ENCODE measurements at places on chromosomes 12 and 14.

DNA sequence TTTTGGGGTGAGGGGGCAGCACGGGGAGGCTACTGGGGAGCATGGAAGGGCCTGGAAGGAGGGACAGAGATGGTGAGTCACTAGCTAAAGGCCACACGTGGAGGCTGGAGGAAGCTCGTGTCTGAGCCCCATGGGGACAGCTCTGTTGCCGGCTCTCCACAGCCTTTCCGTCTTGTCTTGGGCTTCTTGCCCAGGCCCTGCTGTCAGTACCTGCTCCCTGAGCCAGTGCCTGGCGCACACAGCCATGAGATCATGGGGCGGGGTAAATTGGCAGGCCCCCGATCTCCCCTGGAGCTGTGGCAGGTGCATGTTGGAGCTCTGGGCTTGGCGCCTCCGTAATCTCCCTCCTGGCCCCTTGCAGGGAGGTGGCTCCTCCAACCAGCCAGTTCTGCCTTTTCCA, 16.1 kb upstream of the KRT80 start:
- no peak for DNase-seq

DNA sequence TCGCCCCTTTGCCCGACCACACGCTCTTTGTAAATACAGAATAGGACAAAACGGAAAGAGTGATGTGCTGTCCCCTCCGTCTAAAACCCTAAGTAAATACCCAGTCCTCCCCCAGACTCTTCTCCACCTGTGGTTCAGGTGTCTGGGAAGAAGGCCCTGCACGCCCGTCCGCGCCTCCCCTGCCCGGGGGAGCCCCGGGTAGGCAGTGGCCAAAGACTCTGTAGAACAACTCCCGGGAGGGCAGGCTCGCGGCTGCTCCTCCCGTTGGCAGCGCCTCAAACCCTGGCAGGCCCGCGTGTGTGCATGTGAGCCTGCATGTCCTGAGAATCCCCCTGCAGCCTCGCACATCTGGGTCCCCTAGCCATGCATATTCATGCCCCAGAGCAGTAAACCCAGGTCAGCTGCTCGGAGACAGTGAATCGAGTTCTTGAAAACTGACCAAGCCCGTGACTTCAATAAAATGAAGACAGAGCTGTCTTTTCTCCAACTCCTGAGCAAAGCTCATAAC, 165.8 kb downstream of the MON2 start:
- DNase-seq: peak; percentile 76

DNA sequence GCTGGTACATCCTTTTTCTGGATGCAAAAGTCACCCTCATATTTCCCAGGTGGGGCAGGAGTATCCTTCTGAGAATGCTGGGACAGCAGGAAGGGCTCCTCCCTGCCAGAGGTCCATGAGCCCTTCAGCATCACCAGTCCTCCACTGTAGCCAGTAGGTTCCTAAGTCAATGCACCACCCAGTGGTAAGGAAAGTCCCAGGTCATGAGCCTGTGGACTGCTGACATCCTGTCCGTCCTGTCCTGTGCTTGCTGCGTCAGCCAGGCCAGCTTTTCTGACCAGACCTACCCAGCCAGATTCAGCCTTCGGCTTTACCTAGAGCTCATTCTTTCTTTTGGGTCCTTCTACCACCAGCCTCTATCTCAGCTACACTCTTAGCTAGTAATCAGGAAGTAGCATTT, 23.0 kb upstream of the ACTN1 start:
- no peak for DNase-seq

DNA sequence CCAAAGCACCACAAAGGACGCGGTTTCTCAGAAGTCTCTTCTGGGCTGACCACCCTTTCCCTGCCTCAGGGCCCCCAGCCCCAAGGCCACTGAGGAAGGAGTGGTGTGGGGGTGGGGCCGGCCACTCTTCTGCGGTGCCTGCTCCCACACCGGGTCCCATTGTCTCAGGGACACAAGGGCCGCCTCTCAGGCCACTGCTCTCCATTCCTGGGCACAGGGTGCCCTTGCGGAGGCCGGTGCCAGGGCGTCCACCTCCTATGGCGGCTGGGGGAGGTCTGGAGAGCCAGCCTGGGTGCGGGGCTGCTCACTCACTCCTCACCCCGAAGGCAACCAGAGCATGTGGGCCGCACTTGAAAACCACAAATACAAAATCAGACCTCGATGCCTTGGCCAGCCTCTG, 44.1 kb downstream of the PRIMA1 start:
- DNase-seq: no peak

DNA sequence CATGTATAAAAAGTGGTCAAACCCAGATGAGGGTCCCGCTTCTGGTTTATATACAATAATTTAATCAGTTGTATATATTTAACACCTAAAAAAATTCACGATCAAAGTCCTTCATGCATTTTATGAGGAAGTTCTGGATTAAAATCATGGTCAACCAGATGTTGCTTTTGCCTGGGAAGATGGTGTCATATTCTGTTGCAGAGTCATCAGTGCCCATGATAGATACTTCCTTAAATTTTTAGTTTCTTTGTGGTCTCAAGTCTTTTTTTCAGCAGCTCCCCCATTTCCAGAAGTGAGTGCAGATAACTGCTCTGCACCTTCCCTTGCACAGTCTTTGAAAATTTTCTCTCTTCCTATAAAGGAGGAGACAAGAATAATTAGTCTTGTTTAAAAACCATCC, 16.1 kb downstream of the ERP29 start:
- DNase-seq: no peak

DNA sequence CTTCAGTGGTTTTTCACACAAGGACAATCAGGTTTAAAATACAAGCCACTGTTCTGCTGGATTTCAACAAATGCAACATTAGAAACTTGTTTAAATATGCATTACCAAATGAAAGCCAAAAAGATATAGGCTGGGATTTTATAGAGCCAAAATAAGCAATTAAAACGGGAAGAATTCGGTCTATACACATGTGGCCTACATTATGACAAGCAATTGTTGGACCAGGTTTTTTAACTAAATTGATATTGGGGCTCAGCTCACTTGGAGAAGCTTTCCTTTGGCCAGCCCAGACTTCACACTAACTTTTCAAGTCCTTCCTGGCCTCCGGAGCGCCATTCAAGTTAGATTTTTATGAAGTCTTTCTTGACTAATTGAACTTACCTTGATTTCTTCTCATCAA, 16.9 kb upstream of the PDE3A start:
- peak; percentile 27 for DNase-seq

GRCh38 chr12:3157581-3158323, 80.6 kb downstream of the TSPAN9 start:
- no peak for DNase-seq

GRCh38 chr12:109926488-109927210, 26.6 kb downstream of the TCHP start:
- DNase-seq: no peak

GRCh38 chr14:93879362-93879983, 47.7 kb upstream of the FAM181A start:
- DNase-seq: no peak

DNA sequence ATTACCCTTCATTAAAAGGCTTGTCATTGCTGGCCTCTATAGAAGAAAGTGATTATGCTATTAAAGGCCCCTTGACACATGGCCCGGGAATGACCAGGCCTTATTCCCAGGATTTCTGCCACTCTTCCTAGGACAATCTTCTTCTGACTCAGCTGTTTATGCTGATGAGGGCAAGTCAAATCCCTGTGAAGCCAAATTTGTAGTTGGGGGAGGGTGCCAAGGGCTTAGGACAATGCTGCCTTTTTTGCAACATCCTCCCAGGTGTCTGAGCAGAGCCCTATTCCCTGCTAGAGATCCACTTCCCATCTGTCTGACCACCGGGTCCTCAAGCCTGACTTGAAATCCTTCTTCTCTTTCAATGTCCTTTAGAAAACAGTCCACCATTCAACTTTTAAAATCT, 230.7 kb upstream of the SRRM4 start:
- no peak for DNase-seq

DNA sequence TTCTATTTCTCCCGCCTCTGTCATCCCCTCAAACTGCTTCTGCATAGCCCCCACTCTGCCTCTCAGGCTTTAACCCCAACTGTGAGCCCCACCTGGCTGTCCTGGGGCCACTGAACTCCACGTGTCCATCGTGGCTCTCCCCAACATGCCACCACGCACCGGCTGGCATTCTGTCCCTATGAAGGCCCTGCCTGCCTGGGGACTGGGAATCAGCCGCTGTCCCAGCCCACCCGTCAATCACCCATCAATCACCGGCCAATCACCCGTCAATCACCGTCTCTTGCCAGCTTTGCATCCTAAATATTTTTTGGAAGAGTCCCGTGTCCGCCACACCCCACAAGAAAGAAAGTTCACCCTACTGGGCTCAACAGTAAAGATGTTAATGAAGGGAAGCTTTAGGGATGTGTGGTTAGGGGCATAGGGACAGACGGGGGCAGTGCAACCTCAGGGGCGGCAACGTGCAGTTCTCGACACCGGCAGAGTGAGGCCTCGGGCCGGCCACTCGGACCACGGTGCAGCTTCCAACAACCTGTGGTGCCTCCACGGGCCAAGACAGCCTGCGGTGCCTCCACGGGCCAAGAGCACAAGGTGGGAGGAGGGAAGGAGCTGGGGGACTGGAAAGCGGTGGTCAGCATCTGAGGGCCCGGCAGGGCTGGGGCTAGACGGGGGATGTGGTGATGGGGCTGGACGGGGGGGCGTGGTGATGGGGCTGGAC, 85.6 kb downstream of the GALNT9 start:
- DNase-seq: no peak

GRCh38 chr12:114340231-114340630, 65.7 kb downstream of the TBX5 start:
- no peak for DNase-seq

GRCh38 chr12:50568338-50569091, 63.7 kb downstream of the DIP2B start:
- DNase-seq: no peak

- DNase-seq: no peak
Measured at GRCh38 chr12:32536000-32536345, 136.6 kb downstream of the FGD4 start.
